Smooth muscle cell of the umbilical artery (primary cell): ENCODE measurements at places on chromosomes 7 and 10. TPM values are rescaled to one million over a fixed set of nuclear protein-coding genes. Genes with fewer than 3 reads are reported as not detected.

Gene DENND2A
- total RNA-seq, result under 0.01 and 0.05 TPM in 2 replicates

Gene IL15RA
- 1.5 and 2.0 TPM in 2 replicates for total RNA-seq

Gene CTTNBP2
- 0.78 TPM in 1 of 2 replicates, not detected in the other for total RNA-seq

Gene TFPI2
- 649 and 876 TPM in 2 replicates for total RNA-seq

Gene TAS2R5
- total RNA-seq, result 1.2 and 1.5 TPM in 2 replicates

Gene GTPBP10
- 16.9 and 22.6 TPM in 2 replicates for total RNA-seq

Gene PLEKHA8
- total RNA-seq, result 15.7 and 18.8 TPM in 2 replicates

Gene UBTD1
- total RNA-seq, result 29.7 and 34.0 TPM in 2 replicates

Gene LRRD1
- 0.28 and 0.30 TPM in 2 replicates for total RNA-seq

Gene ACTR1A
- 115 and 181 TPM in 2 replicates for total RNA-seq
